DND-41 (cell line): ENCODE measurements at places on chromosomes 12 and 14.

GRCh38 chr14:51056421-51056820 lies 38.5 kb downstream of the TRIM9 start:
- DNase-seq, result no peak

GRCh38 chr12:71475280-71475679 lies 35.7 kb downstream of the LGR5 start:
- no peak for DNase-seq

- no peak for DNase-seq
These were observed 162.4 kb downstream of the KICS2 start for GRCh38 chr12:64059685-64060084.

- DNase-seq, result no peak
These were observed 6.4 kb upstream of the GPHN start for GRCh38 chr14:66501592-66501991.

GRCh38 chr12:100293017-100293416 lies 26.0 kb downstream of the SCYL2 start:
- no peak for DNase-seq

- DNase-seq, result no peak
These were observed 203 bp downstream of the NFATC4 start for GRCh38 chr14:24368212-24368561.

- DNase-seq, result no peak
These were observed 140.1 kb upstream of the CPSF6 start for GRCh38 chr12:69099201-69099837.

- DNase-seq, result no peak
These were observed 75.8 kb downstream of the DAD1 start for GRCh38 chr14:22513066-22513812.

DNA sequence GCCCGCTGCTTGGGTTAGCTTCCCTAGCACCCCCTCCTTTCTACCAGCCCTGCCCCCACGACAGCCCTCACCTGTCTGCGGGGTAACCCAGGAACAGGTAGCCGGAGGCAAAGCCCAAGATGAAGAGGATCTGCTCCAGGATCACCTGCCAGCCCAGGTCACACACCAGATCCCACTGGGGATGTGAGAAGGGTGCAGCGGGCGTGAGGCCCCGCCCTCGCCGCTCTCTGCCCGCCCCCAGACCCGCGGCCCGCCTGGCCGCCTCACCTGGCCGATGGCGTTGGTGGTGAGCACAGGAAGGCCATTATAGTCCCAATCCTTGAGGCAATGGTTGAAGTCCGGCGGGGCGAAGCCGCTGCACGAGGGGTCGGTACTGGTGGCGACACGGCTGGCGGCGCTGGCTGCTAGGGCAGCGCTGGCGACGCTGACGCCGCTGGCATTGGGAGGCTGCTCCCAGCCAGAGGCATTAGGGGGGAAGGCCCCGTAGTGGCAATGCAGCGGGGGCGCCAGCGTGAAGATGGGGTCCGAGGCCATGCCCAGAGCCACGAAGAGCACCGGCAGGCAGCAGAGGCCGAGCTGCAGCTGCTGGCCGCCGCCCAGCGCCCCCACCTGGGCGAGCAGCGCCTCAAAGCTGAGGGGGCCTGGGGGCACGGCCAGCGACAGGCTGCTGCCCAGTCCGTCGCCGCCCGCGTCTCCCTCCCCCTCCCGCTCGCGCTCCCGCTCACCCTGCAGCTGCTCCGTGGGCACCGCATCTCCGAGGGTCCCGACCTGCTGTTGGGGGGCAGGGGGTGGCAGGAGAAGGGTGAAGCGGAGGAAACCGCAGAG lies 794 bp downstream of the SLC22A17 start:
- DNase-seq, result no peak

- DNase-seq, result no peak
These were observed 147.0 kb downstream of the SLC16A7 start for GRCh38 chr12:59742841-59743240.

DNA sequence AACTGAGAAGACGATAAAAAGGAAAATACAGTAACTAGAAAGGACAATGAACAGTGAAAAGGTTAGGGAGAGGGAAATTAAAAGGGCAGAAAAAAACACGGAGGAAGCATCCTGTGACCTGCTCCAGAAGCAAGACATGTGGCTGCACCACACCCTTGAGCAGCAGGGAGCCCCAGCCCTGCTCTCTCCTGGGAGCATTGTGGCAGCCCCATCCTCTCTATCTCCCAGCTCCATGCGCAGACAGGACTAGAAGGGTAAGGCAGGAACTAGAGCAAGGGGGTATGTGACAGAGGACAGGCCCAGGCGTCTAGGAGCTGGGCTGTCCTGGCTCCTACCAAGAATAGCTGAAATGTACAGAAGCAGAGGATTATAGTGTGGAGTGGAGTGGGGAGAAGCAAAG lies 38.6 kb upstream of the SMUG1 start:
- no peak for DNase-seq

GRCh38 chr12:121295116-121295745 lies 1.3 kb downstream of the CAMKK2 start:
- DNase-seq, result peak; percentile 52

- DNase-seq, result no peak
These were observed 544.1 kb downstream of the KCNH5 start for GRCh38 chr14:62501021-62501750.

GRCh38 chr12:90163975-90164374 lies 455.3 kb upstream of the ATP2B1 start:
- no peak for DNase-seq

DNA sequence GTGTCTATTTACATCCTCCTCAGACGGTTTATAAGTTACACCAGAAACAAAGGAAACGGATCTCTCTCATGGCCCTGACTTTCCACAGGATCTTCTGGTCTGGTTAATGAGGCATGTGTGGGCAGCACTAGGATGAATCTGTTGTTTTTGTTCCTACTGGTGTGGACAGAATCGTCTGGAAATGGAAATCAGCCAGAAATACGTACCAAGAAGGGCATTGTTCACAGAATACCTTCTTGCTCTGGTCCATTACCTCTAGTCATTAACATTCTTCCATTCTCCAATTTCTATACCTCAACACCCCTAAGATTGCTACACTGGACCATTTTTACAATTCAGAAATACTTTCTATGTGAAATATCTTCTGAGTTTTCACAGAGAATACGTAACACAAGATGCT lies 86.0 kb downstream of the TPH2 start:
- DNase-seq, result no peak

DNA sequence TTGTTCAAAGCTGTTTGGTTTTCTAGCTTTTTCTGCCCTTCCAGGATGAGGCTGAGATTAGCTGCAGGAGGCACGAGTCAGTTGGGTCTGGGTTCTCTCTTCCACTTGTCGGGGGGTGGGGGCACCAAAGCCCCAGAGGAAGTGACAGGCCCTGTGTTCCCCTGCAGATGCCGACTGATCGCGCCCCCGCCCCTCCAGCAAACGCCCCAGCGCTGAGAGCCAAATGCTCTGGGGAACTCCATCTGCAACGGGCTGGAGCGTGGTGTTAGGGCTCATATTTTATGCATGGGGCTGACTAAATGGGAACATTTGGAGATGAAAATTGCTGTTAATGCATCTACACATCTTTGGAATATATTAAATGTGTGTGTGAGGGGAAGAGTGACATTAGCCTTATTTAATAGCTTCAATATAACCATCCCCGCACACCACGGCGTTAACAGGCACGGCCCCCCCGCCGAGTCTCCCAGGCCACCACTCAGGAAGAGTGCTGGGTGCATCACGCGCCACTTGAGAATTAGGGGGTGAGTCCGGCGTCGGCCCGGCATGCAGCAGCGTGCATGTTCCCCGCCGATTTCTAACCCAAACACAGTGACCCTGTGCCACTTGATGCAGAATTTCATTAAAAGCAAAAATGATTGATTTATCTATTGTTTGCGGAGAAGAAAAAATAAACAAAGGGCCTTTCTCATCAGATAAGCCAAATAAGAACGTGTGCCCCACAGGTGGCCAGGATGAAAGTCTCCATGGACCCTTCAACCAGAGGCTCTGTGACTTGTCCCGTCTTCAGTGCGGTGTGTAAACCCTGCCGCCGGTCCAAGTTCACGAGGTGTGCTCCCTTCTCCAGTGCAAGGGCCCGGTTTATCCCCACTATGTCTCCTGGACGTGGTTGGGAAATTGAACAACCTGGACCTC lies 165.0 kb upstream of the RTL1 start:
- no peak for DNase-seq

DNA sequence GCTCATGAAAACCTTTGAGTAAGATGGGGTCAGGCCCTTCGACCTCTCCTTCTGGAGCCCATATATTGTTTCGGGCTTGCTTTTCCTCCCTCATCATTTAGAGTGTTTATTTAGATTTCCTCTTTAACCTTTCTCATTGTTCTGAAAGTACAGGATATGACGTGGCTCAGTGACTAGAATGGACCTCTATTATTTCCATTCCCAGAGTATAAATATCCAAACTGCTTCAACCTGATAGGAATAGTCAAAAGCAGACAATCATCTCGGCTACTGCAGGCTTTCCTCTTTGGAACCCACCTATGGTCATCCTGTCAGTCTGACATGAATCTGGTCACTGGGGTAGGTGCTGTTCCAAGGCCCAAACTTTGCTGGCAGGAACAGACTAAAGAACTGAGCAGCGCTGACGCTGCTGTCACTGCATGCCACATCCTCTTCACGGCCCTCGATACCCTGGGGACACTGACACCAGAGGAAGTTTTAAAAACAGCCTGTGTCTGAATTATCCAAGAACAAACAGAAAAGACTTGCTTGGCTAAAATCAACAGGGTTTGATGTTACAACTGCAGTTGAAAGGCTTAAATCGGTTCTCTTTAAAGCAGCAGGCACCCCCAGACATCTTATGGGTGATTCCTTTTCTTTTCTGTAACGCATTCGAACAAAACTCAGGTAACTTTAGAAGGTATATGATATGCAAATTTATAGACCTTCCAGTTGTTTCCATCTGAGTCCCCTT lies 5.0 kb upstream of the DDX47 start:
- DNase-seq, result peak; percentile 71

DNA sequence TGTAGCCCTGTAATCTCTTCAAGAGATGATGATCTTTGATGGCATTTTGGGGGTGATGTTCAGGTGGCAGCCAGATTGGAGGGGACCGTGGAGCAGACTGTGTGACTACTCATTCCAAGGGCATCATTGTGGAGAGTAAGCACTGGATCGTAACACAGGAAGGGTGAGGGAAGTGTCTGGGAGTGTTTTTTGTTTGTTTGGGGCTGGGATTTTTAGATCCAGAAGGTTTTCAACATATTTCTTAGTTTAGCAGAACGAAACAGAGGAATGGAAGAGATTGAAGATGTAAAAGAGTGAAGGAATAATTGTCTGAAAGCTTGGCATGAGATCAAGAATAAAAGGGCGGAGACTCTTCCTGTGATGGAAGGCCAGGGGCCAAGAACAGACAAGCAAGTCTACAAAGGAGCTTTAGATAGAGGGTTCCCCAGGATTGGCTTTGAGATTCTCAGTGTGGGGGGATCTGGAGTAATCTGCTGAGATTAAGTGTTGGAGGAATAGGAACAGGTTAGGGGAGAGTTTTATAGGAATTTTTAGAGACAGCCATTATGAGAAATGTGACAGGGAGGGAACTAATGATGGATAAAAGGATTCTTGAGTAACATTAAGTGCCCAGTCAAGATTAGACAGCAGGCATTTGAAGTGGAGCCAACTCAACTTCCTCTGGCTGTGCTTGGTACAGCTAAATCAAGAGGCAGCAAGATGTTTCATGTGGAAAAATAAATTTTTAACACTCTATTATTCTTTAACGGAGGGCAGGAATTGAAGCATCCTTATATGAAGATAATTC lies 79.7 kb upstream of the REP15 start:
- DNase-seq, result no peak

- no peak for DNase-seq
These were observed 39.5 kb downstream of the GPR65 start for GRCh38 chr14:88044444-88044758.

DNA sequence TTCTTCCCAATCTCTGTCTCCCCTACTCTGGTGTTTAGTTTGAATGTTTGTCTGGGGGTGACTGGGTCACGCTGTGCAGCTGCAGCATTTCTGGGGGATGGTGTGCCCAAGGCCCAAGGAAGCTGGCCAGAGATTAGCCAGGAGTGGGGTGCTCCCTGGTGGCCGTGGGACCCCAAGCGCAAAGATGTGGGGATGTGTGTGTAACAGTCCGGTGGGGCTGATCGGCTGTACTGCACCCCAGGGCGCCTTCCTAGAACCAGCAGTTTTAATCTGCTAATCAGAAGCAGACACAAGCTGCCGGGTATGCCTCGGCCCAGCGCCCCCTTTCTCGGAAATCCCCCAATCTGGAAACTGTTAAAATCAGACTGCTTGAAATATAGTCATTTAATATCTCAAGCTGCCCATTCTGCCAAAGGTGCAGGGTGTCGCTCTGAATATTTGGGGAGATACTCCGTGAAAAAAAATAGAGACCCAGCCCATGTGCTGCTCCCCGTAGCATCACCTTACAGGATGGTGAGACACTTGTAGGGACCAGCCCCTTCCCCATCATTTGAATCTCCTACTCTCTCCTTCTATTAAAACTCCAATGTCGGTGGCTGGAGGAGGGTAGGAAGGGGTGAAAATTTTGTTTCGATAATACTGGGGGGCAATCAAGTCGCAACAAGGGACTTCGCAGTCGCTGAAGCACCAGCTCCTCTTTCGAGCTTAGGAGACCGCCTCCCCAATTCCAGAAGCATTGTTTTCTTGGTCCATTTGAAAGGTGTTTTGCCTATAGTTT lies 4.3 kb downstream of the HOXC9 start:
- DNase-seq, result no peak

GRCh38 chr12:46494424-46494823 lies 121.9 kb upstream of the SLC38A2 start:
- no peak for DNase-seq

DNA sequence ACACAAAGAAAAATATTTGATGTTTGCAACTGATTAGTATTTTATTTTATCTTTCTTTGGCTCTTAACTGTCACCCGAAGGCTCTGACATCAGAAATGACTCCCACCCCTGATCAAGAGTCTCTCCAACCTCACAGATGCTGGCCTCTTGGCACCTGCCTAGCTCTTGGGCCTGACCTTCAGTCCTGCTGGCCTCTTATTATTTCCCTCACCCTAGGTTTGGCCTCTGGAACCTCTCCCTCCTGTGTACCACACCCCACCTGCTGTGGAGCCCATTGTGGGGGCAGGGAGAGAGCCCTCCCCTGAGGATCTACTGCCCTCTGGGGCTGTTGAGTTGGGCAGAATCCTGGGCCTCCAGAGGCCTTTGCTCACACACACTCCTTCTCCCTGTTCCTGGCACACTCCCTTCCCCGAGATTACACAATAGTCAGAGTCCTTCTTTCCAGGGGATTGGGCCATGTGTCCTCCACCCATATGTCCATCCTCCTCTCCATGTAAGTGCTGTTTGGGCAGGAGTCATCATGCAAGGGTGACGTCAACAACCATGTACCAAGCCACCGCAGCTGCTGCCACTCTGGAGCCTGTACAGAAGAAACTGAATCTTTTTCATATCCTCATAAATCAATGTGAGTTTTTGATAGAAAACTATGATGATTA lies 124.3 kb downstream of the RASSF9 start:
- no peak for DNase-seq
